Vagina (tissue), 2 donors: ENCODE measurements at places on chromosomes 2 and 18. TPM values are rescaled to one million over a fixed set of nuclear protein-coding genes. Genes with fewer than 3 reads are reported as not detected.
A peak's percentile ranks its signal among the peaks of the same experiment; 100 is the strongest.

The ITM2C gene
- 86.2 TPM for total RNA-seq

DNA sequence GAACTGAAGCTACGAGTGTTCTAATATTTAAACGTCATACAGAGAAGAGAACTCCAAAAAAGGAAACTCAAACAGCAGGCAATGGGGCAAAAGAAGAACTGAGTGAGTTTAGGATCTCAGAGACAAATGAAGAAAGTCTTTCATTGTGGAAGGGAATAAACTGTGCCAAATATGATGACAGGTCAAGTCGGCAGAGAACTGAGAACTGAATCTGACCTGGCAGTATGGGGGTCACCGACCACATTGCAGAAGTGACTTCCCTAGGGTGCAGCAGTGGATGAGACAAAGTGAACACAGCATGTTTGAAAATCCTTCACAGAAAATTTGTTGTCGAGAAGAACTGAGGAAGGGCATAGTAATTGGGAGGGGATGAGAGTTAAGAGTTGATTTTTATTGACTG lies 55.9 kb downstream of the TTC21B start:
- DNase-seq: no peak
- H3K4me3 ChIP-seq: no peak overlapping the region
- no peaks in the 10 kb centered on the region for H3K27me3 ChIP-seq
- peaks cover 30% of the 10 kb centered on the region for H3K4me1 ChIP-seq
- peak overlapping the region; percentile 37 for H3K27ac ChIP-seq
- peaks cover 6% of the 10 kb centered on the region for H3K36me3 ChIP-seq

The AGPS gene
- total RNA-seq: 27.3 TPM

The C1GALT1C1L gene
- total RNA-seq: 1.2 TPM

The UGT1A5 gene
- total RNA-seq: 1.2 TPM

- H3K27me3 ChIP-seq: no peaks in the 10 kb centered on the region
- H3K27ac ChIP-seq: no peak overlapping the region
- H3K4me3 ChIP-seq: no peak overlapping the region
- no peaks in the 10 kb centered on the region for H3K36me3 ChIP-seq
These were observed 419 bp upstream of the GPR55 start for GRCh38 chr2:230925443-230925878.

DNA sequence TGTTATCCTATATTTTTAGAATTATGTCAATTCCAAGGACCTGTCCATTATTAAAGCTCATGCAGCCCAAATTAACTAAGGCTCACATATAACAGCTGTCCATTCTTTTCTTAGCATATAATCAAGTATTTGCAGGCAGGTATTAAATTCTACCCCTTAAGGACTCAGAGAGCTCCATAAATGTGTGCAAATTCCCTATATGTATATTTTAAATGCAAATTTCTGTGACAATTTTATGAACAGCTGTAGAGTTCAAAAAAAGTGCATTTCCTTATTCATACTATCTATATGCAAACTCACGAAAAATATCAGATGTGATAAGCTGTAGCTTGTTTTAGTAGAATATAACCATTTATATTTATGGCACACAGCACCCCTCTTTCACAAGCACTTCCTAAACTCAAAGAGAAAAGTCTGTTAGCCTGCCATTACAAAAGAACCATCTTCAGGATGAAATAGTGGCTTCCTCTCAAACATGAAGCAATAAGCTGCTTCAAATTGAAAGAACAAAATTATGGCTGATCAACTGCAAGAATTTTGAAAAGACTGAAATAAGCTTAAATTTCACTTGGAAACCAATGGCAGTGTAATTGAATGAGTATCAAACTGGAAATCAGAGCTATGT lies 155.0 kb upstream of the REG3G start:
- no peaks in the 10 kb centered on the region for H3K27me3 ChIP-seq
- H3K27ac ChIP-seq: no peak overlapping the region
- DNase-seq: no peak
- H3K4me3 ChIP-seq: no peak overlapping the region
- no peaks in the 10 kb centered on the region for H3K36me3 ChIP-seq

The ADCYAP1 gene
- 2.2 TPM for total RNA-seq

DNA sequence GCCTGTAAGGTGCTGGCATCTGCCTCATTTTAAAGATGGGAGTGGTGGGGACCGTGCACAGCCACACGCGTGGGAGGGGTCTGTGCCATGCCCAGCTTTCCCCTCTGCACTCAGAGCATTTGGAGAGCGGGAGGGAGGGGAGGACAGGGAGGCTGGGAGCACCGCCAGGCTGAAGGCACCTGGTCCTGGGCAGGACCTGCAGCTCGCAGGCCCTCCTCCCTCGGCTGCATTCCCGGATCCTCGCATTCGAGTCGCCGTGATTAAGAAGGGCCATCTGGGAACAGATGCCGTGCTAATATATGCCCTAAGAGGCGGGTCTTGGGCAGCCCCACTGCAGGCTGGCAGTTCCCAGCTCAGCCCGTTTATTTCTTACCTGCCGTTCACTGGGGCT lies 84.0 kb downstream of the PTGR3 start:
- H3K36me3 ChIP-seq: no peaks in the 10 kb centered on the region
- H3K27ac ChIP-seq: no peak overlapping the region
- H3K4me3 ChIP-seq: no peak overlapping the region
- peak; percentile 52 for DNase-seq

The ALPI gene
- total RNA-seq: not detected

- no peak overlapping the region for H3K27ac ChIP-seq
- no peak for DNase-seq
- no peak overlapping the region for H3K4me3 ChIP-seq
- no peaks in the 10 kb centered on the region for H3K4me1 ChIP-seq
- H3K36me3 ChIP-seq: no peaks in the 10 kb centered on the region
- H3K27me3 ChIP-seq: no peaks in the 10 kb centered on the region
These were observed 285.0 kb upstream of the KCNH7 start for GRCh38 chr2:163123526-163123925.

DNA sequence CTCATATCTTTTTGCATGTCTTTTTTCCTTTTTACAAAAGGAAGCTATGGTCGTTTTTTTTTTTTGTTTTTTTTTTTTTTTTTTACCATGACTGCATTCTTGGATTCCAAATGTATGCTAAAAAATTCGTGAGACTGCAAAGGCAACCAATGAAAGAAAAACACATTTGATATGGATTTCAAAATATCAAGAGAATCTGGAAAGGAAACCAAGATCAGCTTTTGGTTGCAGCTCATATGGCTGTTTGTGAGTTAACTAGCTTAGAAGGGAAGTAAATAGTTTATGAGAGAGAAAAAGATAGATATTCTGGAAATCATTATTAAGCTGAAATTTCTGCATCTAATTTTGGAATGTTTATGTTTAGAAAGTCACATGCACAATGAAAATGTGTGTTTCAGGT lies 110.3 kb downstream of the PRPF40A start:
- no peaks in the 10 kb centered on the region for H3K36me3 ChIP-seq
- H3K27ac ChIP-seq: no peak overlapping the region
- no peak overlapping the region for H3K4me3 ChIP-seq
- no peaks in the 10 kb centered on the region for H3K27me3 ChIP-seq
- DNase-seq: no peak
- H3K4me1 ChIP-seq: peaks cover 5% of the 10 kb centered on the region
